ENCODE measurements at places on chromosomes 11 and 22.

GRCh38 chr22:32106930-32107329, 52.2 kb downstream of the C22orf42 start:
- DNase-seq: peak; percentile 38

DNA sequence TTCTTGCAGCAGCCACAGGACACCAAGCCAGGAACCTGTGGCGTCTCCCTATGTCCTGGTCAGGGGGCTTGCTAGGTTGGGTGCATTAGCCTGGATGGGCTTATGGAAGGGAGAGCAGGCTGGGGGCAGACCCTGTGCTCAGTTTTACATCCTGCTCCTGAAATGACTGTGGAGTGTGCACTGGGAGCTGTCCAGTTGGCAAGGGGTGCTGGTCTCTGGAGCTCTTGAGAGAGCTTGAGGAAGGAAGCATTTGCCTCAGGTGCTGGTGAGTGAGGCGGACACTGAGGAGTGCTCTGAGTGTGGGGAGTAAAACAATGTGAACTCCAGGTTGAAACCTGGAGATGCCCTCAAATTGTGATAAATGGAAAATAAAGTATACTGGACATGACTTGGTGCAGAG, 3.4 kb downstream of the SCGB1D4 start:
- DNase-seq: peak; percentile 69

GRCh38 chr11:15968461-15969130, 387.8 kb downstream of the SOX6 start:
- DNase-seq: no peak

- DNase-seq: no peak
Observed at GRCh38 chr11:110859240-110859840, 147.1 kb upstream of the ARHGAP20 start.

DNA sequence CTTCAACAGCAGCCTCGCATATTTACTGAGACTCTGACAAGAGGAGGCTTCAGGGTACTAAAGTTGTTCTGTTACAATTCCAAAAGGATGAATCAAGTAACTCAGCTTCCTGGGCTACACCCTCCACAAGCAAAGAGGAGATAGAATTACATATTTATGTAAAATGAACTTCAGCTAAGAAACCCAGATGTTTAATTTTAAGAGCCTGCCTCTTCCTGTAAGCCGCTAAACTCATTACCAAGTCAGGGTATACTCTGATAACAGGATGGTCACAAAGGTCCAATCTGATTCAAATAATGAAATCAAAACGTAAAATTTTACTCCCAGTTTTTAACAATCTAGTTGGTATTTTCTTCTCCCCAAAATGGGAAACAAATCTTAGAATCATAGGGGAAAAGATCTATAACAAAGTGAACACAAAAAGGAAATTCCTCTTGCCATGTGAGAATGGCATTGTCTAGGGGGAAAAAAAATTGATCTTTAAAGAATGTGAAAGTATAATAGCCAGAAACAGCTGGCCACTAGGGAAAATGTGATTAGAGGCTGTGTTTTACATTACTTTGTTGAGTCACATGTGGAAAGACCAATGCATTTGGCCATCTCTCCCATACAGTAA, 30.9 kb downstream of the CHEK2 start:
- peak; percentile 23 for DNase-seq

- peak; percentile 49 for DNase-seq
Observed at GRCh38 chr11:37946155-37946766, 1348.2 kb upstream of the RAG2 start.

- peak; percentile 72 for DNase-seq
Observed at GRCh38 chr11:104033134-104033533, 3.3 kb upstream of the DDI1 start.

GRCh38 chr11:9037046-9037780, 33.4 kb upstream of the NRIP3 start:
- DNase-seq: no peak

DNA sequence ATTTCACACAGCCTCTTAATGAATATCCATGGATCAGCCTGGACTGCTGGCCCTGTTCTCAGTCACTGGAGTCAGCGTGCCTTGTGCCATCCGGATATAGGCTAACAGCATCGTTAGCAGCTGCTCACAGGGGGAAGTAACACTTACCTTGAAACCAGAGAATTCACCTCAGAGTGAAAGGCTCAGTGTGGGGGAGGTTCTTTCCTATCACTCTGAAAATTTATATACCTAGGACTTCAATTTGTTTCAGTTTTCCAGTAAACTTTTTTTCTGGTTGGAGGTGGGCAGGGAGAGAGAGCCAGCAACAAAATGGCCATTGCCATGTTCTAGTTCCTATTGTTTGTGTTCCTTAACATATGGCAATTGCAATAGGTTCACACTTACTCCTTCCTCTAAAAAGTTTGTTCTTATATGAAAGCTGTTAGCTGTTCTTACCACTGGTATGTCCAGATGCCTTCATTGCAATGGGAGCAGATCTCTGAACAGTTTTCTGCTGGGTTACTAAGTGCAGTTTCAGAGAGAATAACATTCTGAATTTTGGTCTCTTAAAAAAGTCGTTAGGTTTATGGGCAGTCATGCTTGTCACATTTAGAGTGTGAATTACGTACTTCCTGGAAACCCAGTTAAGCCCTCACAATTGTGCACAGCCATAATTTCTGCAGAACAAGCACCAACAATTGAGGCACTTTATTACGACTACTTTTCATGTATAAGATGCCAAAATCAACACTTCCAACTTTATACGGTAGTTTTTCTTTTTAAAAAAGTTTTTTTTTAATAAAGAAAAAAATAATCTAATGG, 247.6 kb downstream of the CADM1 start:
- DNase-seq: no peak

DNA sequence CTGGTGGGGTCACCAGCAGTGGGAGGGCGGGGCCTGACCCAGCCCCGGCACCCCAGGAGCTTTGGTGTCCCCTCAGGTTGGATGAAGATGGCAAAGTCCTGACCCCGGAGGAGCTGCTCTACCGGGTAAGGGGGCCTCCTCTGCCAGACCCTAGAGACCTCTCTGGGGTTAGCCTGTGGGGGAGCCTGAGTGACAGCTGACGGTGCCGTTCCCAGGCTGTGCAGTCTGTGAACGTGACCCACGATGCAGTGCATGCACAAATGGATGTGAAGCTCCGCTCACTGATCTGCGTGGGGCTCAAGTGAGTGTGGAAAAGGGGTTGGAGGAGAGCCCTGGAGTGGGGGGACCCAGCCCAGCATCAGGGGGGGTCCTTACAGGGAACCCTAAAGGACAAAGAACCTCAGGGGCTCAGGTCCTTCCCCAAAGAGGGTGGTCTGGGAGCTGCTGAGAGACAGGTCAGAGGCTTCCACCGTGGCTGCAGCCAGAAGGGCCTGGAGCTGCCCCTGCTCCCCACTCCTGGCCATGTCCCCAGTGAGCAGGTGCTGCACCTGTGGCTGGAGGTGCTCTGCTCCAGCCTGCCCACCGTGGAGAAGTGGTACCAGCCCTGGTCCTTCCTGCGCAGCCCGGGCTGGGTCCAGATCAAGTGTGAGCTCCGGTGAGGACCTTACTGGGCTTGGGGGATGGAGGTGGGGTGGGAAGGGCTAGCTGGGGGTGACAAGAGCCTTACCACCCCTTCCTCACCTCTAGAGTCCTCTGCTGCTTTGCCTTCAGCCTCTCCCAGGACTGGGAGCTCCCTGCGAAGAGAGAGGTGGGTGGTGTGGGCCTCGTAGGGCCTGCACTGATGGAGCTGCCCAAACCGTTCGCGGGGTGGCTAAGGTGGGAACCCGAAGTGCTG, 38.6 kb downstream of the SGSM3 start:
- no peak for DNase-seq

DNA sequence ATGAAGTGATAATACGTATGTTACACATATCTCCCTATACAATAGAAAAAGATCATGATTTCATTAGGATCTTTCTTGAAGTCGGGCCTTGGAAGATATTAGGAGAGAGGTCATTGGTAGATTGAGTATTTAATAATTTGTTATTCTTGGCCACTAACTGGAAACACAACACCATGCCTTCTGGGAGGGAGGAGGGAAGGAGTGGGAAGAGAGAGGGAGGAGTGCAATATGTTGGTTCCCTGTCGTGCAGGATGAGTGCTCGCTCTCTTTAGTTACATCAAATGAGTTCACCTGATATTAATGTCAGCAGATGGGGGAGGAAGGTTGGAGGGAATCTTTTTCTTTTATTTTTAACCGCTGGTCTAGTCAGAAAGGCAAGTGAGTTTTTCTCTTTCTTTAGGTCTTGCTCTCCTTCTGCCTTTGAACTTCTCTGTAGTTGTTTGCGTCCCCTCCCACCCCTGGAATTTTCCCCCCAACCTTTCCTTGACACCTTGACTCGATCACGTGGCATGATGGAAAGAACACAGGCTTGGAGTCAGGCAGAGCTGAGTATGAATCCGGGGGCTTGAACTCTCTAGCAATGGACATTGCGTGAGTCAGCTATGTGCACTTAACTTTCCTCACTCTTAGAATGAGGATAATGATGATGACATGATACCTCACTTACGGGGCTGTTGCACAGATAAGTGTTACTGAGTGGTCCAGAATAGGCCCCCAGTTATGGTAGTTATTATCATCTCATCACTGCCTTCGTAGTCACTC, 6.2 kb downstream of the ADAMTS15 start:
- DNase-seq: no peak

- DNase-seq: no peak
Observed at GRCh38 chr11:125075900-125076317, 12.8 kb downstream of the SLC37A2 start.

GRCh38 chr11:67118181-67118766, 789 bp upstream of the KDM2A start:
- peak; percentile 65 for DNase-seq

DNA sequence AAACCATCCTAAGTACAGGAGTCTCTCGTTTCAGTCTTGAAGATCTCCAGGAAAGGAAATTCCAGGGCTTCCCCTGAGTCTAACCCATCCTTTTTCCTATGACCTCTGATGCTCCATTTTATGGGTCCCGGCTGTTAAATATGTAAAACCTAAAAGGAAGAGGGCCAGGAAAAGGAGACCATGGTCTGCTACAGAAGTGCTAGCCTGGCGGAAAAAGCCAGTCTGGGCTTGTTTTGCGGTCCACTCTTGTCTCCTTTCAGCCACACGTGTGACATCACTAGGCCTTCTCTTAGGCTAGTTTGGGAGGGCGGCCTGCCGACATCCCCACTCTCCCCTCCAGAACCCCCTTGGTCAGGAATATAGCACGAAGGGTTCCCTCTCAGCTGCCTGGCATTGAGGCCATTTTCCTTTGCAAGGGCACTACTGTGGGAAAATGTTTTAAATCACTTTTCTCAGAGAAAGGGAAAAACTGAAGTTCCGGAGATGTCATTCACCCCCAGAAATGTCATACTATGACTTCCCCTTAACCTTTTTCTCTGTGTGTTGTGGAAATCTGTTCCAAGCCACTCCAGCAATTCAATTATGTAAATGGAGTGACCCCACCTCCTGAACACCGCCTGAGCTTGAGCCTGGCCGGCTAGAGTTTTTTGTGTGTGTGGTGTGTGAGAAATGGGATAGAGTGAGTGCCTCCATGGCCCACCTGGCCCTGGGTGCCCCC, 86.9 kb downstream of the UBASH3B start:
- no peak for DNase-seq

DNA sequence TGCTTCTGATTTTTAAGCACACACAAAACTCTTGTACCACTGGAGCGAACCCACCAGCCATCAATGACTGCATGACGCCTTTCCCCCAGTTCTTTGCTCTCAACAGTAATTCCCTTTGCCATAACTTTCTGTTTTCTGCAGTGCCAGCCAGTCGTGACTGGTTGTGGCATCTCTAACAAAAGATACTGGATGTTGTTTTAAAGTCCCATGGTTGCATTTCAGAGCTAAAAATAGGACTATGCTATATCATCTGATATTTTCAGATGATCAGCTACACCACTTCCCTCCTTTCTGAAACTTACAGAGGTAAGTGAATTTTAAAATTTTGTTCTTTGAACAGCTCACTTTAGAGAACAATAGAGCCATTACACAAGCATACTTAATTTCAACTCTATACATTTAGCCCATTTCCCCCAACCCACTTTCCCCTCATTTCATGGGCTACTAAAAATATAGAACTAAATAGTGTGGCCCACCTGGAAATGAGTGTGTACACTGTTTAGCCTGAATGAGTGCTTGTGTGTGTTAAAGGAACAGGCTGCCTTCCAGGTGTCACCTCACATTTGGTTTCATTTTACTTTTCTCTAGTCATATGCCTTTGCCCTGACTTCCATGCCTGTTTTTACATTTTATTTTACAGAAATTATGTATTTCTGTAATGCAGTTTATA, 136.9 kb upstream of the ZC3H12C start:
- DNase-seq: no peak

Measured in hepatocyte (in vitro differentiated cells).